Left renal cortex interstitium (tissue), 4 donors: ENCODE measurements at places on chromosomes 16 and 17. TPM values are rescaled to one million over a fixed set of nuclear protein-coding genes. Genes with fewer than 3 reads are reported as not detected.

DNA sequence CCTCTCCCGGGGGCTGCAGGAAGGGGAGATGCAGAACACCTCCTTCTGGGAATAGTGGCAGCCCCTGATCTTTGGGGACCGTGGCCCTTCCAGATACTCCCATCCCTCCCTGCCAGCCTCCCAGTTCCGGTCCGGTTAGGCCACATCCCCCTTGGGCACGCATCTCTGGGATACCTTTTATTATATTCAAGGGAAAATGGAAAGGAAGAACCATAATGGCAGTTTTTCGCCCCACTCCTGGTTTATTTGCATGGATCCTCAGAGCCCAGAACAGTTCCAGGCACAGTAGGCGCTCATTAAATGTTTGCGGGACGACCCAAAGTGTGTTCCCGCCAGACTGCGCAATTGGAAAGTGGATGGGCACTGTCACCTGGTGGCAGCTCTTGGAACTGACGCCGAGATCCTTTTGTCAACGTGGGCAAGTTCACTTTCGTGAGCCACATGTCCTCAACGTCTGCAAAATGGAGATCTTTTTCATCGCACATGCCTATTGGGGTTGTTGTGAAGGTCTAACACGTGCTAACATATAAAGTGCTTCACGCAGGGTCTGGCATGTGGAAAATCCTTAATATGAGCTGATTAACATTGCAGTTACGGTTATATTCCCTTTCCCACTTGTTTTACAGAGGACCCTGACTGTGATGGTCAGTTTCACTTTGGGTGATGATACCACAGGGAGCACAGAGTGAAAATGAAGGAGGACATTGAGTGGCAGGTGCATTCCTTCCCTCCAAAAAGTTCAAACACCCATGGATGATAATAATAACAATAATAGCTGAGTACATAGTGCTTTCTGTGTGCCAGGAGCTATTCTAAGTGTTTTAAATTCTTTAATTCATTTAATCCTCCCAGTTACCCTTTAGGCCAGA lies 1.7 kb upstream of the GPRC5B start:
- DNase-seq: no peak

DNA sequence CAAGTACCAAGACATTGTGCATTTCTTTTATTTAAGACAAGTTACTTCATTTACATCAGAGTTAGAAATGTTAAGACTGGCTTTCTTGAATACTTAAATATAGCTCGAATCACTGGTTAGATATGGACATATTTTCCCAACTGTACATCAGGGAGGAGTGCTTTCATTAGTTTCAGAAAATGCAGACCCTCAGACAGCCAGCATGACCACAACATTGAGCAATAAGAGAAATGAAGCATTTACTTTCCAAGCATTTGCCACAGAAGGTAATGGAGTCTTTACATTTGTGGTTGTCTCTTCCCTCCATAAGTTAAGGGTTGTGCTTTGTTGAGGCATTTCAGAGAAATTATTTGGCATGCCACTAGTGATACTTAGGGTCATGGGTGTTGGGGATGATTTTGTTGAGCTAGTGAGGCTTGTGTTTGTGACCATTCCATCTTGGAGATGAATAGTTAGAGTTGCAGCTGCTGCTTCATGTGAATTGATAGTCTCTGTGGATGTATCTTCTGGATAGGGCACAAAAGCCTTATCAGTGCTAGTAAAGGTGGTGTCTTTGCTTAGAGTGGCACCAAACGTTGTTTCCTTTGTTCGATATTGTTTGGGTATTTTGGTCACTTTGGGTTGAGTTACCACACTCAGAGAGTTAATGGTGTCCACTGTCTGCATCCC lies 2.1 kb downstream of the OMG start:
- DNase-seq: no peak

GRCh38 chr17:82267575-82268379 lies 5.7 kb downstream of the CSNK1D start:
- DNase-seq: no peak

GRCh38 chr16:67883872-67884261 lies 818 bp upstream of the NRN1L start:
- no peak for DNase-seq

Gene HSD17B1
- 5.7 TPM for polyA plus RNA-seq
